ENCODE measurements at places on chromosomes 11 and 22.
A peak's percentile ranks its signal among the peaks of the same experiment; 100 is the strongest.

- no peak for DNase-seq
Observed at GRCh38 chr22:23522623-23523251, 57.4 kb downstream of the IGLL1 start.

GRCh38 chr11:2462986-2463765 is 18.4 kb downstream of the KCNQ1 start:
- no peak for DNase-seq

GRCh38 chr11:15920856-15921629 is 435.3 kb downstream of the SOX6 start:
- no peak for DNase-seq

DNA sequence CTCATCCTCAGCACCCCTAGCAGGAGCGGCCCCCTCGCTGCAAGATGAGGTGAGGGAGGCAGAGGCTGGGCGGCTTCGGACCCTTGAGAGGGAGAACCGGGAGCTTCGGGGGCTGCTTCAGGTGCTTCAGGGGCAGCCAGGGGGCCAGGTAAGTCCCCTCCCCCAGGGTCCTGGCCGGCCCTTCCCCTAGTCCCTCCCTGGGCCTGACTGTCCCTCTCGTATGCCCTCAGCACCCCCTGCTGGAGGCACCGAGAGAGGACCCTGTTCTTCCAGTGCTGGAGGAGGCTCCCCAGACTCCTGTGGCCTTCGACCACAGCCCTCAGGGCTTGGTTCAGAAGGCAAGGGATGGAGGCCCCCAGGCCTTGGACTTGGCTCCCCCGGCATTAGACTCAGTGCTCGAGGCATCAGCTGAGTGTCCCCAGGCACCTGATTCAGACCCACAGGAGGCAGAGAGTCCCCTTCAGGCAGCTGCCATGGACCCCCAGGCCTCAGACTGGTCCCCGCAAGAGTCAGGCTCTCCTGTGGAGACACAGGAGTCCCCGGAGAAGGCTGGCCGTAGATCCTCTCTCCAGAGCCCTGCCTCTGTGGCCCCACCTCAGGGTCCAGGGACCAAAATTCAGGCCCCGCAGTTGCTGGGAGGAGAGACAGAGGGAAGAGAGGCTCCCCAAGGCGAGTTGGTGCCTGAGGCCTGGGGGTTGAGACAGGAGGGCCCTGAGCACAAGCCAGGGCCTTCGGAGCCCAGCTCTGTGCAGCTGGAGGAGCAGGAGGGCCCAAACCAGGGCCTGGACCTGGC is 4.0 kb downstream of the CCDC88B start:
- no peak for DNase-seq

DNA sequence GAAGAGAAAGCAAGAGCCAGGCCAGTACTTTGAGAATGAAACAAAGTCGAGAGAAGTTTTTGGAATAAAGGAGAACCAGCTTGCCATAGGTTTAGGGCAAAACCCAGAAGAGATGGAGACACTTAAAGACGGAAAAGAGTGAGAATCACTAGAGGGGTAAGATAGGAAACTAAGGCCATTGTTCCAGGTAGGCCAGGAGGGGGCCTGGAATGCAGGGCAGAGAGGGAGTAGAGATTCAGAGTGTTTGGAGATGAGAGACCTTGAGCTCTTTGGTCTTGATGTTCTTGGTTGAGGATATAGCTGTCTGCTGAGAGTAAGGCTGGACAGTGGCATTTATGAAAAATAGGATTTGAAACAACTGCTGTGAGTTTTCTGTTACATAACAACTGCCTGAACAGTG is 263.3 kb upstream of the POU2AF2 start:
- DNase-seq = no peak

DNA sequence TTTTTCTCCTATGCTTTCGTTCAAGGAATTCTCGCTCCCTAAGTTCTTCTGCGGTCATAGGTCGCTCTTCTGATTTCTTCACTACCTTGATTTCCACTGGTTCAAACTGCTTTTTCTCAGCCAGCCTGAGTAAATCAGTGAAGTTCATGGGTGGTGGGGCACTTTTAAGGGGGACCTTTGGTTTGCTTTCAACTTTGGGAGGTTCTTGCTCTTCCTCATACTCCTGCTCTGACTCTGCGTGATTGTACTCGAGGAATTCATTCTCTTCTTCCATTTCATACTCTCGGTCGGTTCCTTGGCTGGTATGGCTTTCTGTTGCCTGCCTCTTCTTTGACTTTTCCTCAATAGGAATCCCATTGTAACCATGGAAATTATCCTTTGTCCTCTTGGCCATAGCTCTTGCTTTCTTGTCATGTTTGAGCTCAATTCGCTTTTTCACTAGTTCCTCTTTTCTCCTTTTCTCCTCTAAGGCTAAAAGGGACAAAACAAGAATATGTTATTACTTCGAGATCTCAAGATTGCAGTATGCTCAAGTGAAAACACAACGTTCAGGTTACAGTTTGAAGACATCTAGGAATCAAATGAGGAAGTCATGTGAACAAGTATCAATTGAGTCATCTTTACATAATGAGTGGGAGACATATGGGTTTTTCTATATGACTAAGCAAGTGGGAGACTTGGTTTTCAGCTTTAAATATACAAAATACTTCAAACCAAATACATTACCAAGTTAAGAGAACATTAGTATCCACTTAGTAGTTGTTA is 16.2 kb downstream of the MISFA start:
- DNase-seq = no peak

DNA sequence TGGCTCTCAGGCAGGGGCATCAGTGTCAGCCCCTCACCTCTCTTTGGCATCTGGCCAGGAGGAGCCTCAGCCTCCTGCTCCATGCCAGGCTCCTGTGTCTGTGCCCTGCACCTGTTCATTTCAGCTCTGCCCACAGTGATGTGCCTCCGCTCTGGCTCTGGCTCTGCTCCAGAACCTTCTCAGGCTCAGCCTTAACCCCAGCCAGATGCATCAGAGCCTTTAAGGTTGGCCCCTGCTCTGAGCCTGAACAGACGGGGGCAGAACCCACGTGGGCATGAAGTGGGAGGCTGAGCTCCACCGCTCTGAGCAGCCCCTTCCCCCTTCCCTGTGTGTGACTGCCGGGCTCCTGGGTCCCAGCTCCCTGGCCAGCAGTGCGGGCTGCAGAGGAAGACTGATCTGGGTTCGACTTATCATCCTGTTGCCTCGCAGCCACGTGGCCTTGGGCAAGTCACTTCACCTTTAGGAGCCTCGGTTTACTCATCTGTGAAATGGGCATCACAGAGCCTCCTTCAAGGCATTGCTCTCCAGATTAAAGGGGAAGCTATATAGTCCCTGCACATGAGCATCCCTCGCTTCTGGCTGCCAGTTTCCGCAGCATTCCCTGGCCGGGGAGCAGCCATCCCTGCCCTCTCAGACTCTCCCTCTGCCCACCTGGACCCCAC is 44.7 kb upstream of the RTL6 start:
- no peak for DNase-seq

GRCh38 chr11:20840341-20840740 is 171.0 kb downstream of the NELL1 start:
- no peak for DNase-seq

DNA sequence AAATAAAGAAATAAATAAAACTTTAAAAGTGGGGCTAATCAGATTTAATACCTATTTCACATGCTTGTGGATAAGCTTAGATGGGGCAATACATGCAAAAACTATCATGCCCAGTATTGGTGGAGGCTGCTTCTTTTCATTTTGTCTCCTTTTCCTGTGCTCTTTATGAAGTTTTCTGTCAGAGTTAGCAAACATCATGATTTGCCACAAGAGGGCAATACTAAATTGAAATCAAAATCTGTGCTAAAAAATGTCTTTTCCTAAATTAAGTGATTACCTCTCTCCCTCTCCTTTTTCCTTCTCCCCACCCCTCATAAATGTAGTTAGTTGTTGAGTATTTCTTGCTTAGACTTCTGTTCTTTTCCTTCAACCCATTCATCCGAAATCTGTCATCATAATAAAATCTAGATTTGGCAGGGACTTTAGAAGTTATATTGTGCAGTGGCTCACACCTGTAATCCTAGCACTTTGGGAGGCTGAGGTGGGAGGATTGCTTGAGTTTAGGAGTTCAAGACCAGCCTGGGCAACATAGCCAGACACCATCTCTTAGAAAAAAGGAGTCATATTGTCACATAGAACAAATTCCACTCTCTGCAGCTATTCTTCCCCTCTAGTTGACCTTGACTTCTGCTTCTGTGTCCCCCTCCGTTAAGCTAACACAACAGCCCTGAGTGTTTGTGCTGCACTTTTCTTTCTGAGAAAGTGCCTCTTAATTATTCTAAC is 4.7 kb upstream of the ARHGAP42 start:
- DNase-seq = no peak

DNA sequence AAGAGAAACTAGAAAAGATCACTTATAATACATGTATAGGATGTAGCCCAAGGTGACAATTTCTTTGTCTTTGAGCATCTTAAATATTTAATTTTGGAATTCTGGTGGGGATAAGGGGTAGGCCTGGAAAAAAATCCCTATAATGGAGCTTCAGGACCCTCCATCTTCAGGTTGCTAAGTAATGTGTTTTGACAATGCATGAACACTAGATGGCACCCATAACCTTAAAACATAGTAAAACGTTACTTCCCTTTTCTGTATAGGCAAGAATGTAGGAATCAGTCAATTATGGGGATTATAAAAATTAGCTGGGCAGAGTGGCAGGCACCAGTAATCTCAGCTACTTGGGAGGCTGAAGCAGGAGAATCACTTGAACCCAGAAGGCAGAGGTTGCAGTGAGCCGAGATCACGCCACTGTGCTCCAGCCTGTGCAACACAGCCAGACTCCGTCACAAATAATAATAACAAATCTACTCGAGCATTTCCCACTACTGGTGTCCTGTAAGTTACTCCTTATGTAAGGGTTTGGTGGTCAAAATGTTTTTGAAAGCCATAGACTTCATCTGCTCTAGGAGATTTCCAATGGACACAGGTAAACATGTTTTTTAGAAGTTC is 541.9 kb upstream of the CCDC90B start:
- DNase-seq = peak; percentile 25

DNA sequence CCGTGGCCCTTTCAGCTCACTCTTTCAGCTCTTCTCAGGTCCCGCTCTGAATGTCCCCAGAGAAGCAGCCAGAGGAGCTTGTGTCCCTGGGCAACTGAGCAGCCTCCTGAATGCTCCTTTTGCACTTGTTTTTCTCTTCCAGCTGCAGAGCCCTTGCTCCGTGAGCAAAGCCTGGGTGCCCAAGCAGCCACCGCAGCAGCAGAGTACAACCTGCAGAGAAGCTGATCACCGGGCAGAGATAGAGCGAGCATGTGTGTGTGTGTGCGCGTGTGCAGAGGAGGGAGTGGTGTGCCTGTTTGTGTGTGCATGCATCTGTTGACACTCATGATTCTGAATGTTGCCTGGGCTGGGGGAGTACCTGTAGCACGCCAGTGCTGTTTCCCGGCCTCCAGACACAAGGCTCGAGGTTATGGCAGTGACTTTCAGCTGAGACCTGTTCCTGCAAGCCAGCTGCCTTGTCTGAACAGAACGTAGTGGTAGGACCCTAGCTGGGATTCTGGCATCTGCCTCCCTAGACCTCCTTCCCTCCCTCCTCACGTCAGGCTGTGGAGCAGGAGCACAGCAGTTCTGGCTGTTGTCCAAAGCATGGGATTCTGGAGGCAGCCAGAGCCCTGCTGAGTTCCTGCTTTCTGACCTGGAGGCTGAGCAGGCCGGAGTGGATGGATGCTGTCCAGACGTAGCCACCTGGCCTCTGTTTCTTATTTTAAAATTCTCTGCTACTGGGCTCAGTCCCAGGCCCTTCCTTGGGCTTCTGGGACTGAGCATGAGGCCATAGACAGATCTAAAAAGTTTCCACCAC is 4.5 kb upstream of the MAPK8IP1 start:
- DNase-seq = no peak

DNA sequence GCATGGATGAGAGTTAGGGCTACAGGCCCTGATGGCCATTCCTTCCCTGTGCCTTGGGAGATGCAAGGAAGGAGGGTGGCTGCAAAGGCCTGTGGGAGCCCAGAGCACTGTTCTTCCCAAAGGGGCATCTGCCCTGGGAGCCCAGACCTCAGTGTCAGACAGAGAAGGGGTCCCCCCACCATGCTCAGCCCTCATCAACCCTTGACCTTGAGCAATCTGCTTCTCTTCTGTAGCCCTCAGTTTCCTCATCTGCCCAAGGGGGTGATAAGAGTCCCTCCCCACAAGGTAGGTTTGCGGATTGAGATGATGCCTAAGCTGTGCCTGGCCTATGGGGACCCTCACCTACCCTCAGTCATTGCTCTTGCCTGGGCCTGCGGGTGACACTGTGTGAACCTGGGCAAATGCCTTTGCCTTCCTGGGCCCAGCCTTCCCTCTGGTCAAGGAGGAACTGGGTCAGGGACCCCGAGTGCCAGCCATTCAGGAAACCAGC is 47.5 kb downstream of the IGLL5 start:
- DNase-seq = no peak

DNA sequence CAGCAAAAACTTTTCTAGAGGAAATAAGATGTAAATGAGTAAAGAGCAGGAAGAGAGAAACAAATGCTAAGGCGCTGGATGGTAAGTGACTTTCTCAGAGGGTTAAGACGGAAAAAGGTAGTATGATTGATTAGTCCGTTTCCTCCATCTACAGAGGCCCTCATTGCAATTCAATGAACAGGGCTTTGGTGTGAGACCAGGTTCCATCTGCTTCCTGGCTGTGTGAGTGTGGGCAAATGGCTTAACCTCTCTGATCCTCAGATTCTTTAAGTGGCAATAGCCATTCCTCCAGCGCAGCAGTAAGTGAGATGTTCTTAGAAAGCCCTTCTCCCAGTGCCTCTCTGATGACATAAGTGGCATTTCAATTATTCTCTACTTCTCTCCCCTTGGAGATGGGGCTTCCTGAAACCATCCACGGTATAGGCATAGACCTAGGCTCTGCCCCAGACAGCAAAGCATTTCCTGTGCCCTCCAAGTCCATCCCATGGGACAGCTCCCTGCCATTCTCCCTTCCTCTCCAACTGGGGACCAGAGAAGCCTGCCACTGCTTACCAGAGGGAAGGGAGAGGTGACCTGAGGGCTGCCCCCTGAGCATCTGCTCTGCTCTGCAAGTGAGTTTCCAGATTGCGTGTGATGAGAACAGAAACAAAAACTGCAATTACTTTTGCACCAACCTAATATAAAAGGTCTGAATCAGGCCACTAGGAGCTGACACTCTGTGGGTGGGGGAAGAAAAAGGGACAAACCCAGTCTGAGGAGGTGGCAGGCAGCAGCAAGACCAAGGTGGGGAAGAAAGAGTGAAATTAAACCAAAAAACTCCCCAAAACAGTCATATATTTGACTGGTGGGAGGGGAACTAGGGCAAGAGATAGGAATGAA is 12.7 kb upstream of the CD44 start:
- DNase-seq = no peak

DNA sequence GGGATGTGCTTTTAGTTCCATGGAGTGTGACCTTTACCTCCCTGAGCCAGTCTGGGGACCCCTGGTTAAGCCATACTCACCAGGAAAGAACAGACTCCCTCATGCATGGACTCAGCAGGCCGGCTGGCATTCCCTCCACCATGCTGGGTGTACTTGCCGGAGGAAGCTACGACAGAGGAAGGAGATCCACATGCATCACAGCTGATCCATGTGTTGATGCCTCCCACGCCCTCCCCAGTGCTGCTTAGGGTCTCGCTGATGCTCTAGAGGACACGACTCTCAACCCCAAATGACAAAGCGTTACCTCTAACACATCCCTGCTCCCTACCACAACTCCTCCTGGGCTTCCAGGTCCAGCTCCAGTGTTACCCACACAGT is 39.8 kb downstream of the GAB4 start:
- DNase-seq = no peak

All from HS-5 (cell line).